Neural progenitor cell (in vitro differentiated cells): ENCODE measurements at places on chromosomes 3 and 15. TPM values are rescaled to one million over a fixed set of nuclear protein-coding genes. Genes with fewer than 3 reads are reported as not detected.
A peak's percentile ranks its signal among the peaks of the same experiment; 100 is the strongest.

Gene C15orf39
- total RNA-seq = 1.2 and 7.1 TPM in 2 replicates

Gene IRAK2
- 0.26 and 0.50 TPM in 2 replicates for total RNA-seq

Gene AHSG
- total RNA-seq = not detected in 2 replicates

Gene MYRIP
- 0.28 and 0.62 TPM in 2 replicates for total RNA-seq

Gene C3orf22
- total RNA-seq = not detected in 2 replicates

Gene GABRR3
- not detected in 2 replicates for total RNA-seq

Gene GABRB3
- 8.8 and 11.1 TPM in 2 replicates for total RNA-seq

- no peaks in the 10 kb centered on the region for H3K4me1 ChIP-seq
- DNase-seq = no peak
- no peaks in the 10 kb centered on the region for H3K27me3 ChIP-seq
- H3K36me3 ChIP-seq = no peaks in the 10 kb centered on the region
These were observed 716.9 kb downstream of the ZBBX start for GRCh38 chr3:166663194-166663593.

GRCh38 chr3:54625805-54626787 lies 301.8 kb downstream of the LRTM1 start:
- no peak for DNase-seq
- no peaks in the 10 kb centered on the region for H3K4me1 ChIP-seq
- H3K4me3 ChIP-seq = no peak overlapping the region
- no peaks in the 10 kb centered on the region for H3K27me3 ChIP-seq
- no peak overlapping the region for H3K27ac ChIP-seq

GRCh38 chr3:196016485-196016884 lies 65.4 kb downstream of the TFRC start:
- DNase-seq = no peak
- H3K4me1 ChIP-seq = no peaks in the 10 kb centered on the region
- H3K36me3 ChIP-seq = no peaks in the 10 kb centered on the region
- H3K27ac ChIP-seq = no peak overlapping the region
- H3K27me3 ChIP-seq = no peaks in the 10 kb centered on the region

DNA sequence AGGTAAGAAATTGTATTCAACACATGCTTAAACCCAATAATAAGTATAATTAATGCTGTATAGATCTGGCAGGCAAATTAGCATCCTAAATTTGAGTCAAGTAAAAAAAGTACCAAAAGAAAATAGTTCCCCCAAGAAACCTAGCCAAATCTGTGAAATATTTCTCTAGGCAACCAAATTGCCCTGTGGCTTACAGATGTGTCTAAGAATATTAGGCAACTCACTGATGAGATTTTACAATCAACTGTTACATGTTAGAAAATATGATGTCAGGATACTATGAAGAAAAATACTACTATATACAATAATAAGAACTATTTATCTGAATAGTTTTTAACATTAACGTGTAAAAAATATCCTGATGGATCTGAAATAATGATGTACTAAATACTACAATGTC lies 397.1 kb downstream of the TIGIT start:
- H3K27me3 ChIP-seq = no peaks in the 10 kb centered on the region
- peaks cover 14% of the 10 kb centered on the region for H3K4me1 ChIP-seq
- no peak for DNase-seq
- no peaks in the 10 kb centered on the region for H3K36me3 ChIP-seq
- no peak overlapping the region for H3K27ac ChIP-seq

DNA sequence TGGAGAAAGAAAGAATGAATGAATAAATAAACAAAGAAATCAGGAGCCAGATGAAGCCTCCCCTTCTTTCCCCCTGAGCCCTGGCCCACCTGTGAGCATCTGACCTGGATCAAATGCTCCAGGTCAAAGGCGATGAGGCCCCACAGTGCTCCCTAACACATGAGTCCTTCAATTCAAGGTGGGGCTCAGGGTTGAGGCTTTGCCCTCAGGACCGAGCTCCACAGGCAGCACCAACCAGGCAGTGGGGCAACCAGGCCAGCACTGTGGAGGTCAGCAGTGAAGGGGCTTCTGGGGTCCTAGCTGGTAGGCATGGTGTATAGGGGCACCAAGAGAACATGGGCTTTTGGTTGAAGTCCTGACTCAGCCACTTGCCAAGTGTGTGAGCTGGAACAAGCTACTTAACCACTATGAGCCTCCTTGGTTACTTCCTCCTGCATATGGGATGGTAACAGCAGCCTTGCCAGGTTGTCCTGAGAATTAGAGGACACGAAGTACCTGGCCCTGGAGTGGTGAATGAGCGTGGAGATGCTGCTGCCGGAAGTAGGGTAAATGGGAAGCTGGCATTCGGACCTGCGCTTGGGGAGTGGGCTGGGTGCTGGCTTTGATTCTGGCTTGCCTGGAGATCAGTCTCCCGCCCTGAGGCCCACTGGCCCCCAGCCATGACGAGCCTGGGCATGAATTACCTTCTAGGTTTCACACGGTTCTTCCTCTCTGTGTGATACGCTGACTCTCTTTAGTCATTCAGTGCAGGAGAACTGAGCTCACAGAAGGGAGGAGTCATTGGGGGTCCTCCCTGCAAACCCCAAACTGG lies 10.0 kb upstream of the PAQR5 start:
- no peak overlapping the region for H3K4me3 ChIP-seq
- no peak overlapping the region for H3K27ac ChIP-seq
- no peak for DNase-seq
- no peaks in the 10 kb centered on the region for H3K4me1 ChIP-seq
- no peaks in the 10 kb centered on the region for H3K27me3 ChIP-seq

GRCh38 chr15:71551566-71551965 lies 258.8 kb upstream of the NR2E3 start:
- H3K27ac ChIP-seq = no peak overlapping the region
- no peak overlapping the region for H3K4me3 ChIP-seq
- no peaks in the 10 kb centered on the region for H3K36me3 ChIP-seq
- no peak for DNase-seq
- no peaks in the 10 kb centered on the region for H3K27me3 ChIP-seq

- H3K36me3 ChIP-seq = no peaks in the 10 kb centered on the region
- H3K27me3 ChIP-seq = no peaks in the 10 kb centered on the region
- H3K4me1 ChIP-seq = peaks cover 4% of the 10 kb centered on the region
These were observed 14.8 kb downstream of the MYL3 start for GRCh38 chr3:46848271-46849044.

- peaks cover 16% of the 10 kb centered on the region for H3K27me3 ChIP-seq
- H3K4me1 ChIP-seq = peaks cover 42% of the 10 kb centered on the region
- peak overlapping the region; percentile 95 for H3K4me3 ChIP-seq
- DNase-seq = no peak
- no peaks in the 10 kb centered on the region for H3K36me3 ChIP-seq
These were observed 3.3 kb downstream of the PKM start for GRCh38 chr15:72227720-72228119.

DNA sequence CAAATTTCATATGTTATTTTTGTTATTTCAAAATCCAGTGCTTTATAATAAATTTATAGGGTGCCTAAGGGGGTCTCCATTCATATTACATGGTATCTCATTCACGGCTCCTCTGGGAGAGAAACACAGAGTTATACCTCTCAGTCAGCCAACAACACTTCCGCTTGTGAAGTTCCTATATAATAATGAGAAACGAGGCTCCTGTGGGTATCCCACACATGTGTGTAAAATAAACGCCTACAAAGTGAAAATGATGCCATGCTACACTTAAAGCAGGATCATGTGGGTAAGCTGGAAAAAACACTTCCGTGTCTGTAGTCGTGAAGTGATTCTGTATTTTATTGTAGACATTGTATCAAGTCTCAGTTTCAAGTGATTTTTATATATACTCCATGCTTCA lies 218.8 kb upstream of the ICE2 start:
- DNase-seq = no peak
- peaks cover 4% of the 10 kb centered on the region for H3K4me1 ChIP-seq
- H3K27ac ChIP-seq = no peak overlapping the region
- no peaks in the 10 kb centered on the region for H3K27me3 ChIP-seq
- no peak overlapping the region for H3K4me3 ChIP-seq
- no peaks in the 10 kb centered on the region for H3K36me3 ChIP-seq

DNA sequence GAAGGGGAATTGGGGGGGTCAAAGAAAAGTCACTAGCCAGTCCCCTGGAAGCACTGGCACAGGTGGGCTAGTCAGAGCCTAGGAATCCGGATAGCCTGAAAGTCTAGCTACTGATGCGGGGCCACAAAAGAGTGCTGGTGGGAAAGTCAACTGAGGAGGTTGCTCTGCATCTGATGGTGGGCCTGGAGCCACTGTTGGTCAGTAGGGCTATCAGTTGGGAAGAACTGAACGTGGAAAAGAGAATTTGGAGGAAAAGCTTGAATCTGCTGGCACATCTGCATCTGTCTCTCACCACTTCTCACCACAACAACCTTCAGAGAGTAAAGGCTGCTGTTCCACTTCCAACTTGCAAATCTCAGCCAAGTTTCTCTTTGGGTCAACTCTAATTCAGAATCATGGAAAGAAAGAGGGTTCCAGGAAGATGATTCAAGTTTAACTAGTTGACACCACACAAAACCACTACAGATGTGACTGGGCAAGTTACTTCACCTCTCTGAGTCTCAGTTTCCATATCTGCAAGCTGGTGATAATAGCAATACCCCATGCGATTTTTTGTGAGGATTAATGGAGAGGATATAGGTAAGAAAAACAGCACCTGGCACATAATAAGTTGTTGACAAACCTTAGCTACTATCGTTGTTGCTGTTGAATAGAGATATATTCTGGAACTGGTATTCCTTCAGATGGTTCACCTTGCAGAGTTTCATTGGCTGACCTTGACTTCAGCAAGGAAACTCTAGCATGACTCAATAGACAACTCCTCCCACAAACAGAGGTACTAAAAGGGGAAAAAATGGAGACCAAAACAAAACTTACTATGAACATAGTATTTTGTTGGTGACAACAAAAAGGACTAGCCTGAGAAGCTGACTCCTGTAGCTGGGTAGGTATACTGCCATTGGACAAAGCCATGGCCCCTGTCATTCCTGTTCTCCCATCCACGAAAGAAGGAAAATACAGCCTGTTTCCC lies 280.2 kb upstream of the STT3B start:
- no peaks in the 10 kb centered on the region for H3K27me3 ChIP-seq
- H3K4me3 ChIP-seq = no peak overlapping the region
- no peaks in the 10 kb centered on the region for H3K36me3 ChIP-seq
- no peak for DNase-seq
- H3K4me1 ChIP-seq = no peaks in the 10 kb centered on the region

- H3K4me1 ChIP-seq = peaks cover 56% of the 10 kb centered on the region
- peak overlapping the region; percentile 7 for H3K4me3 ChIP-seq
- H3K36me3 ChIP-seq = no peaks in the 10 kb centered on the region
- peak; percentile 50 for DNase-seq
These were observed 26.7 kb downstream of the SMAD3 start for GRCh38 chr15:67091980-67092677.

- H3K27me3 ChIP-seq = no peaks in the 10 kb centered on the region
- H3K4me3 ChIP-seq = no peak overlapping the region
- no peaks in the 10 kb centered on the region for H3K36me3 ChIP-seq
- H3K4me1 ChIP-seq = peaks cover 31% of the 10 kb centered on the region
- peak; percentile 14 for DNase-seq
These were observed 249.5 kb upstream of the TRIM42 start for GRCh38 chr3:140428380-140428779.

DNA sequence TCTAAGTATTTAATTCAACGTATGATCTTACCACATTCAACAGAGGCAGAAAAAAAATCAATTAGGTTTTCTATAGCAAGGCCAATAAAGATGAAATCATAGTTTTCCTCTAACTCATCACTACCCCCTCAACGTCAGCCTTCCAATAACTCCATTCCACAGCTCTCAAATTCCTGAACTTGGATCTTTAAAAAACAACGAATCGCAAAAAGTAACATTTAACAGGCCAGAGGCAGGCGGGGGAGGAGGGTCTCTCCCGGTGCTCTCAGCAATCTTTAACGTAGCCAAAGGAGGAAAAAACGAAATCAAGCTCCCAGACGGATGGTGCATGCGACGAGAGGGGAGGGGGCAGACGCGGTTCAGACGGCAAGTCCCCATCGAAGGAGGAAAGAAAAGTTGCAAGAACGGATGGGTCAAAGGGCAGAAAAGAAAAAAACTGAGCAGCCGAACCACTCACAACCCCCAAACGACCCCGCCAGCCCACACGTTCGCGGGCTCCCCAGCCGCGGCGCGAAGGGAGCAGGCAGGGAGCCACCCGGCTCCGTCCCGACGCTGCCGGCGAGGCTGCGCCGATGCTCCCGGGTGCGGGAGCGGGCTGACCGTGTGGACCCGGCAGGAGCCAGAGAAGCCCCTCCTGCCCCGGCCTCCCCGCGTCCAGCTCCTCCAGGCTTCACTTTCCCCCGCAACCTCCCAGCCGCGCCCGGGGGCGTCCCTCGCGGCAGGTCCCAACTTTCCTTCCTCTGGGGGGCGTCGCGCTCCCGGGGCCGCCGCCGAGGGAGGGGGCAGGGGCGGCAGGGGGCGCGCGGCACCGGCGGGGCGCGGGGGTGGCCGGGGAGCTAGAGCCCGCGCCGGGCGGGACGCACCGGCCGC lies 703 bp downstream of the PEAK1 start:
- no peak overlapping the region for H3K27ac ChIP-seq
- no peaks in the 10 kb centered on the region for H3K27me3 ChIP-seq
- H3K4me3 ChIP-seq = peak overlapping the region; percentile 94
- peak; percentile 77 for DNase-seq

DNA sequence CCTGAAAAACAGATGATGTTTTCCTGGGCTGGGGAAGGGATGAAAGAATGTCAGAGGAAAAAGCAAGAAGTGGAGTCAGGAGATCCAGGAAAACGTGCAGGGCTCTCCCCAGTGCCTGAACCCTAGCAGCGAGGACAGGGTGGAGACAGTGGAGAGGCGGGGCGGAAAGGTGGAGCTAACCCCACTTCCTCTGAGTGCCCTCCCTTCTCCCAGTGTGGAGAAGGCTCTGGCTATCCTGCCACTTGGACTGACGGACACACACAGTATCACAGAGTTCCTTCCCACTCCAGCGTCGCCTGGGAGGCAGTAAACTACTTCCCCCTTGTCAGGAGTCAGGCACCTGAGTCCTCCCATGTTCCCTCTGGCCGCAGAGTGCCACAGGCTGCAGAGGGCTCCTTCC lies 125.3 kb upstream of the CHRNA7 start:
- peak; percentile 4 for DNase-seq
- no peak overlapping the region for H3K4me3 ChIP-seq
- no peaks in the 10 kb centered on the region for H3K27me3 ChIP-seq
- H3K36me3 ChIP-seq = no peaks in the 10 kb centered on the region
- no peaks in the 10 kb centered on the region for H3K4me1 ChIP-seq

DNA sequence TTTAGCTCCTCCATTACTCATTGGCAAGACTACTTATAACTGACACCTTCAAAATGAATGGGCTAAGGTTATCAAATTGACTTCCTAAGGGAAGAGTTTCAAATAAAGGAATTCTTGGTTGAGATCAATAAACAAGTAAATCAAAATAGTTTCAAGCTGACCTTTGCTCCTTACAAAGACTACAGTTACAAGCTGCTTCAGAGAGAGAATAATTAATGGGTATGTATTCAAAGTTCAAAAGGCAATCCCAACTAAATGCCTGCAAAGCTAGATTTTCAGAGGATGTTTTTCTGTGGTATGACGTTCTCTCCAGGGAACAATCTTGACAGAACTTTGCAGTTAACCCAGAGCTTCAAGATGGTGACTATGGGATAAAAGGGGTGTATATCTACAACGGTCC lies 153.7 kb downstream of the SUCLG2 start:
- no peaks in the 10 kb centered on the region for H3K36me3 ChIP-seq
- peaks cover 14% of the 10 kb centered on the region for H3K4me1 ChIP-seq
- H3K4me3 ChIP-seq = no peak overlapping the region
- peak overlapping the region; percentile 64 for H3K27ac ChIP-seq
- H3K27me3 ChIP-seq = no peaks in the 10 kb centered on the region
